HCT116 (cell line): ENCODE measurements at places on chromosomes 11 and 22. TPM values are rescaled to one million over a fixed set of nuclear protein-coding genes. Genes with fewer than 3 reads are reported as not detected.
A peak's percentile ranks its signal among the peaks of the same experiment; 100 is the strongest.

DNA sequence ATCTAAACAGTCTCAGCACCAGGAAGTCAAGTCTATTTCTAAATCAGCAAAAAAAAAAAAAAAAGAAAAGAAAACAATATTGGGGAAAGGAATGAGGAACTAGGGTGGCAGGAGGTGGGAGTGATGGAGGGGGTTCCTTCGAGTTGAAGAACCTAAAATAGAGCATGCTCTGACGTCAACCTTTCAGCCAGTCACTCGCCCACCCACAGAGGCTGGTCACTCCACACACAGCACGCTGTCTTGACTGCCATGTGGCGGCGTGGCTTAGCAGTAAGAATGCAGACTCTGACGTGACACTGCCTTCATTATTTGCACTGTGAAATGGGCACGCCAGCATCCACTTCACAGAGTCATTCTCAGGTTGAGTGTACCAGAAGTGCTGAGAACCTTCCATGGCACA, 48.3 kb downstream of the LARGE1 start:
- H3K4me1 ChIP-seq = no peaks in the 10 kb centered on the region
- no peak for DNase-seq
- no peak overlapping the region for H3K27ac ChIP-seq
- H3K27me3 ChIP-seq = no peaks in the 10 kb centered on the region
- no peaks in the 10 kb centered on the region for H3K36me3 ChIP-seq
- no peak overlapping the region for H3K4me3 ChIP-seq

- no peak for DNase-seq
- peaks cover 12% of the 10 kb centered on the region for H3K4me1 ChIP-seq
- H3K27ac ChIP-seq = no peak overlapping the region
- no peaks in the 10 kb centered on the region for H3K27me3 ChIP-seq
Measured at GRCh38 chr11:105202422-105202821, 62.9 kb upstream of the CARD18 start.

The NXPE4 gene
- total RNA-seq = not detected

The NLRP10 gene
- total RNA-seq = not detected

The CDC42BPG gene
- total RNA-seq = 30.1 TPM

The HOATZ gene
- not detected for total RNA-seq

The MS4A15 gene
- total RNA-seq = 1.5 TPM

DNA sequence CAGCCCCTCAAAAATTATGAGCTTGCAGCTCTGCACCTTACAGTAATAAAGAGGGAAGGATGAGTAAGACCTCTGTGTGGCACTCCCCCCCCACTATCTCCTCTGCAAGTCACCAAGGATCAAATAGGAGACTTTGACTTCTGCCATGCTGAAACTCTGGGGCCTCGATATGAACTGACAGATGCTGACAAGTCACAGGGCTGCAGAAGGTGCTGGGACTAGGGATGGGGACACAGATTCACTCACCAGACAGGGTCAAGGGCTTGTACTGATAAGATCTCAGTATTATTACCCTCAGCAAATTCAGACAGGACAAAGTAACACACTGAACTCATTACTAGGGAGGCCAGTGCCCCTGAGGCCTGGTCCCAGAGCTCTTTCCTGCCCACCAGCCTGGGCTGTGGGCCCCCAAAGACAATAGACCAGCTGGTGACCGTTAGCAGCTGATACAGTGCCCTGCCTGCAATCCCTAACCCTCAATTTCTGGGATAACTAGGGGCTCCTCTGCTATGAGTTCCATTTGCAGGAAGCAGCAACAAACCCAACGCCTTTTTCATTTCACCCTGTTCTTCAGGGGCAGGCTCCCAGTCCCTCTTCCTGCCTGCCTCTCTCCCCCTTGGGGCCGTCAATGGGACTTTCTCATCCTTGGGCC, 20.1 kb downstream of the TMPRSS13 start:
- no peaks in the 10 kb centered on the region for H3K27me3 ChIP-seq
- DNase-seq = no peak
- no peak overlapping the region for H3K4me3 ChIP-seq
- no peak overlapping the region for H3K27ac ChIP-seq

DNA sequence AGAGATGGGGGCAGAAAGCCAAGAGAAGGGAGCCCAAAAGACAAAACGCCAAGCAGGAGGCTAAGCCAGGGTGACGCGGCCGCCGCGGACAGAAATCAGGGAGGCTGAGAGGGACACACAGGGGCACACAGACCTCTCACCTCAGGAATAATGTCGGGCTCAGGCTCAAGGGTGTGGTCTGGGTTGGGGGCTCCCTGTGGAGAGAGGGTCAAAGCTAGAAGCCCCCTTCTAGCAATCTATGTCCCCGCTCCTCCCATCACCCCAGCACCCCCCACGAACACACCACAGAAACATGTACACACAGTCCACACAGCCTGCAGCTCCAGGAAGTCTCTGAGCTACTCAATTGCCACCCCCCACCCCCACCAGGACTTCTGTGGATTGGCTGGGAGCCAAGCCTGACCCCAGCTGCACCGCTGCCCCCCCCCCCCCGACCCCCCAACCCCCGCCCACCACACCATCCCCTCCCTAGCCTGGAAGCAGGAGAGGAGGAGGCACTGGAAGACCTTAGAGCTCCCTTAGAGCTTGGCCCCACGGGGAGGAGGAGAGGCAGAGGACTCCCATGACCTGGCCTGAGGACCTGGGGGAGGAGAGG, 6.9 kb downstream of the BCL9L start:
- peaks cover 96% of the 10 kb centered on the region for H3K4me1 ChIP-seq
- no peak for DNase-seq
- no peaks in the 10 kb centered on the region for H3K27me3 ChIP-seq
- H3K27ac ChIP-seq = peak overlapping the region; percentile 100
- peak overlapping the region; percentile 96 for H3K4me3 ChIP-seq
- H3K36me3 ChIP-seq = peaks cover 8% of the 10 kb centered on the region; the same call in 1 of the 2 replicates

GRCh38 chr11:125270711-125271110, 106.2 kb downstream of the PKNOX2 start:
- no peaks in the 10 kb centered on the region for H3K36me3 ChIP-seq
- H3K4me1 ChIP-seq = no peaks in the 10 kb centered on the region
- no peak for DNase-seq
- H3K27me3 ChIP-seq = peaks cover 12% of the 10 kb centered on the region; the same call in 1 of the 2 replicates
- no peak overlapping the region for H3K27ac ChIP-seq
- H3K4me3 ChIP-seq = no peak overlapping the region

The AGBL2 gene
- total RNA-seq = not detected

The SLC22A6 gene
- not detected for total RNA-seq

The KCNE3 gene
- total RNA-seq = not detected

DNA sequence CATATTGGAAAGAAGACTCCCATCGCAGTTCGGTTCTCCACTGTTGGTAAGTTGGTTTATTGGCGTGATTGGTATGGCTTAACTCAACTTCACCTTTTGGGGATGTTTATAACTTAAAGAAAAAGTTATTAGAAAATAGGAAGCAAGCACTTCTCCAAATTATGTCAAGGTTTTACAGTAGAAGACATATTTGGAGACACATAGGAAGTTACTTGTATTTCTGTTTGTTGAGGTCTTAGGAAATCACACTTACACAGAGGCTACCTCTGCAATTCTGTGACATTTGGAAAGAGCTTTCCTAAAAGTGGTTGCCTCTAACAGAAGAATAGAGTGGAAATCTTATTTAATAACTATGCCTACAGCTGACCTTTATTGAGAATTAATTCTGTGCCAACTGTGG, 12.3 kb downstream of the CAT start:
- H3K4me1 ChIP-seq = no peaks in the 10 kb centered on the region
- no peak overlapping the region for H3K27ac ChIP-seq
- H3K4me3 ChIP-seq = no peak overlapping the region
- peaks cover 7% of the 10 kb centered on the region for H3K36me3 ChIP-seq
- no peaks in the 10 kb centered on the region for H3K27me3 ChIP-seq
- DNase-seq = no peak

The FXYD2 gene
- total RNA-seq = 0.52 TPM

GRCh38 chr22:37566903-37567798, 6.9 kb downstream of the CDC42EP1 start:
- DNase-seq = peak; percentile 84
- H3K27me3 ChIP-seq = no peaks in the 10 kb centered on the region
- peaks cover 41% of the 10 kb centered on the region; the same call in 1 of the 2 replicates for H3K36me3 ChIP-seq
- peaks cover 98% of the 10 kb centered on the region for H3K4me1 ChIP-seq
- no peak overlapping the region for H3K4me3 ChIP-seq

The SULT4A1 gene
- 8.4 TPM for total RNA-seq

DNA sequence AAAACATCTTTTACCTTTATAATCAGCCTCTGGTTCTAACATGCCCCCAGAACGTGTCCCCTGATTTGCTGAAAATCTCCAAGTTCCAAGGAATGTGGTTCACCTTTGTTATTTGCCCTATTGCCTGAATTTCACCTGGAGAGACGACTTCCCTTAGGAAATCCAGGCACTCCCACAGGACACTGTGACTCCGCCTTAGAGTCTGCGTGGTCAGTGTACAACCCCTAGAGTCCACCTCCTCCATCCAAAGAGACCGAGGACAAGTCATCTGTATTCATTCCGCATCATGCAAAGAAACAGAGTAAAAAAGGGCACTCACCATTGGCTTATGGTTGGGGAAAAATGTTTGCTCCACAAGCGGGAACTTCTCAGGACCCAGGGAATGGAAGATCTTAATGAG, 63.1 kb downstream of the TIMP3 start:
- peaks cover 9% of the 10 kb centered on the region; the same call in 1 of the 2 replicates for H3K27me3 ChIP-seq
- no peak overlapping the region for H3K27ac ChIP-seq
- no peak overlapping the region for H3K4me3 ChIP-seq
- DNase-seq = no peak

The TPBGL gene
- total RNA-seq = 0.12 TPM

GRCh38 chr11:65782816-65783228, 2.0 kb upstream of the AP5B1 start:
- no peak for DNase-seq
- H3K4me1 ChIP-seq = peaks cover 24% of the 10 kb centered on the region
- no peaks in the 10 kb centered on the region for H3K27me3 ChIP-seq
- no peak overlapping the region for H3K4me3 ChIP-seq
- H3K27ac ChIP-seq = no peak overlapping the region
- H3K36me3 ChIP-seq = peaks cover 5% of the 10 kb centered on the region; the same call in 1 of the 2 replicates

The TECTA gene
- total RNA-seq = 0.81 TPM

DNA sequence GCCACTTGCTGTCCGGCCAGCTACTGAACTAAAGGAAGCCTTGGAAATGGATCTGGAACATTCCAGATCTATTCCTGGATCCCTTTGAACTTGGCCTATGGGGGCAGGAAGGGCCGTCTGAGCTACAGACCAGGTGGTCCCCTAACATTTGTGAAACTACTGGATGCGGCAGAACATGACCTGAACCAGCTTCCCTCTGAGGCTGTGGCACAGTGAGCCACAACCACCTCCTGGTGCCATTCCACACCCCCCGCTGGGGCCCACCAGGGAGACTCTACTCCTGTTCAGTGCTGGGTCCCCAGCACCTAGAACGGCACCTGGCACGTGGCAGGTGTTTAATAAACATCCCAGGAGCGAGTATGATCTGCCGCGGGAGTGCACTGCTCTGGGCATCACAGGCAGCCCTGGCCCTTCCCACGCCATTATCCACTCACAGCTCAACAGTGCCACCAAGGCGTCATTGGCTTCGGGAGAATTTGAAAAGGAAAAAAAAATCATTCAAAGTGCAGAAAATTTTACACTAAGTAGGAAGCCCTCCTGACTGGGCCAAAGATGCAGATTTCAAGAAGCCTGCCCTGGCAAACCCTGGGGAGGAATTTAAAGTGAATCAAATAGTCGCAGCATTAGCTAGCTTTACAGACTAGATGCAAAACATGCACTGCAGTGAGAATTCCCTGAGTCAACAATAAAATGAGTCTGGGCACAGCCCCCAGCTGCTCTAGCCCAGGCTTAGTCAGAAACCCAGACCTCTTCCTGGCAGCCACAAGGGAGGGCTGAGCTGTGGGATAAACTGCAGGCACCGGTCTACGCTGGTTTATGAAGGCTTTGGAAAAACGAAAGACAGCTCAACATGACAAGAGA, 14.3 kb upstream of the EFCAB6 start:
- 0 out of 2 replicates have a peak, but pooled peaks cover 4% of the 10 kb centered on the region for H3K27me3 ChIP-seq
- DNase-seq = no peak
- H3K4me3 ChIP-seq = no peak overlapping the region

DNA sequence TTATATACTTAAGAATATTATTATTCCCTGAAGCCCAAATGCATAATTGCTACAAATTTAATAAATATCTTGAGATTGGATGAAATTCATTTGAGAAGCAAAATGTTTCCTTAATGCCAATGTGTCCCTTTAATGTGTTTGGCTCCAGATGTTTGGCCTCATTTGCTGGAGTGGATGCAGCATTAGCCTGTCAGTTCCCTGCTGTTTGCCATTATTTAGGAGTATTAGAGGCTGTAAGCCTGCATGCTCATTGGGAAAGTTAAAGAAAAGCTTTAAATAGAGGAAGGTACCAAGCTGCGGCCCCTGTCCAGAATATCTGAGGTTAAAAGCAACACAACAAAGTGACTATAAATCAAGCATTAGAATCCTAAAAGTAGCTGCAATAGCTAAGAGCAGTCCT, 54.8 kb upstream of the PITPNB start:
- no peak overlapping the region for H3K4me3 ChIP-seq
- H3K27me3 ChIP-seq = no peaks in the 10 kb centered on the region
- peaks cover 5% of the 10 kb centered on the region; the same call in 1 of the 2 replicates for H3K4me1 ChIP-seq
- DNase-seq = no peak
- no peak overlapping the region for H3K27ac ChIP-seq

DNA sequence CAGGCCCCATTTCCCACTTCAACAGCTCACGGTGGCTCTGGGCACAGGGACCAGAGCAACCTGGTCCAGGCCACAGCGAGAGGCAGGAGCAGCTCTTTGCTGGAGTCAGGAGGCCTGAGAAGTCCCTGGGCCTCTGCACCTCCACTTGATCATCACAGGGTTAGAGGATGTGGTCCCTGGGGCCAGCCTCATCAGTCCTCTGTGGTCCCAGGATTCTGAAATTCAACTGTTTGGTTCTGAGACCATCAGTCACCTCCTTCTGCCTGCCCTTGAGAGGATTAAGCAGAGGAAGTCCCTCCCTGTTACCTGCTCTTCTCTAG, 24.9 kb upstream of the CBX7 start:
- no peak overlapping the region for H3K27ac ChIP-seq
- no peaks in the 10 kb centered on the region for H3K36me3 ChIP-seq
- no peak overlapping the region for H3K4me3 ChIP-seq
- H3K27me3 ChIP-seq = no peaks in the 10 kb centered on the region
- no peak for DNase-seq
- H3K4me1 ChIP-seq = peaks cover 33% of the 10 kb centered on the region

DNA sequence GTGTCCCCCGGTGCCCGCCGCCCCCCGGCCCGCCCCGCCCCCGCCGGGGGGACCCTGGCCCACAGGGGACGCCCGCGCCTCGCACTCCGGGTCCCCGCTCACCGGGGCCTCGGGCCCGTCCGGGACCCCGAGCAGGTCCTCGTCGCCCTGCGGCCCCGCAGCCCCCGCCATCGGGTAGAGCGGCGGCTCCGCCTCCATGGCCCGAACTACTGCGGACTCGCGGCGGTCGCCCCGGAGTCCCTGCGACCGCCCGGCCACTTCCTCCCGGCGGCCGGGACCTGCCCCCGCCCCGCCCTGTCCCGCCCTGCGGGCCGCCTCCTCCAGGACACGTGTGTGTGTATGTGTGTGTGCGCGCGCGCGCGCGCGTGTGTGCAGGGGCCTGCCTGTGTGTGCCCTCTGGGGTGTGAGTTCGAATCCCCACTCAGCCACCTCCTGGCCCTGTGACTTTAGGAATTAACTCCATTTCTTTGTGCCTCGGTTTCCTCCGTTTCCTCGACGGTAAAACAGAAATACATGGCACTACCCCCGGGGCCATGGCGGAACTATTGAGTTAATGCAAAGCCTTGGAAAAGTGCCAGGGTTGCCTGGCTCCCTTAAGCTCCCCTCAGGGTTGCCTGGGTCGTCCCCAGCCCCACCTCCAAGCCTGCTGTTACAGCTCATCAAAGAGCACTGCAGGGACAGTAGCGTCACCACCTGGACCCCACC, at the start of gene UNC93B1:
Gene UNC93B1 (minus strand): TSS at position 252 of the 705 bp plus-strand sequence. CDS start 54 bp downstream, at position 198.
- H3K4me1 ChIP-seq = peaks cover 24% of the 10 kb centered on the region
- H3K4me3 ChIP-seq = peak within 1 kb of the TSS; percentile 58
- peak within 1 kb of the TSS; percentile 77 for H3K27ac ChIP-seq
- H3K36me3 ChIP-seq = no peaks in the 10 kb centered on the region
- no peaks in the 10 kb centered on the region for H3K27me3 ChIP-seq
